ENCODE measurements at places on chromosomes 4 and X.

GRCh38 chrX:47529548-47529947, 31.5 kb upstream of the ARAF start:
- no peak for DNase-seq

DNA sequence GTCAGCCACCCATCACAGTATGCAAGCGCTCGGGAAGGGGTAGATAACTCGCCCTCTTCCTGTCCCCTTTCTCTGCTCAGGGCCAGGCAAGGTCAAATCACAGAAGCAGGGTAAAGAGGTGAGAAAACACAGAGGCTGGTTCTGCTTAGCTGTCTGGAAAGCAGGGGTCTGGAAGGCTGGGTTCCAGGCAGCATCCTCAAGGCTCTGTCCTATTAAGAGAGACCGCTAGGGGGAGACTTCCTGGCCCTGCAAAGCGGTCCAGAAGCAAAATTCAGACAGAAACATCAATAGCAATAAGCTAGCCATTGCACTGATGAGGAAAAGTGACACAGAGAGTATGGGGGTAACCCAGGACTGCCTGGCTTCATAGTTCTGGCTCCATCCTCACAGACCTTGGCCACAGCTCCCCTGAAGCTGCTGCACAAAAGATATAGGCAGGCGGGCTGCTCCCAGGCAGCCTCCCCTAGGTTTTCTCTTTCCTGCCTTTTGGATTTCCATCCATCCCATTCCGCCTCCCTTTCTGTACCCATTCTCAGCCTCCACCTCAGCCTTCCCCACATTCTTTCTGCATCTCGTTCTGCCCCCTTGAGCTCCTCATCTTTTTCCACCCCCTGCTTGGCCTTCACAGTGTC, 308.5 kb downstream of the EVC2 start:
- DNase-seq = peak; percentile 14

DNA sequence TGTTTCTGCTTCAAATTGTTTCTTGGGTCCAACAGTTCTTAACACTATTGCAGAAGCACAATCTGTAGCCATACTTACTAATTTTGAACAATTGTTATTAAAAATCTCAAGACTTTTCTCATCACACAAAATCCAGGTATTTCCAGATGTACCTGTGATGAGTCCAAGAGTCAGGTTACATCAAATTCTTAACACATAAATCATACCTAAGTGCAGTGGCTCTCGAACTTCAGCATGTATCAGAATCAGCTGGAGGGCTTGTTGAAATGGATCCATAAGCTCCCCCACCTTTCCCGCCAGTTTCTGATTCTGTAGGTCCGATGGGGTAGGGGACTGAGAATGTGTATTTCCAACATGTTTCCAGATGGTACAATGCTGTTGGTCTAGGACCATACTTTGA, 10.6 kb downstream of the FAM120C start:
- DNase-seq = no peak

GRCh38 chr4:60216752-60217151, 983.4 kb upstream of the ADGRL3 start:
- DNase-seq = no peak

DNA sequence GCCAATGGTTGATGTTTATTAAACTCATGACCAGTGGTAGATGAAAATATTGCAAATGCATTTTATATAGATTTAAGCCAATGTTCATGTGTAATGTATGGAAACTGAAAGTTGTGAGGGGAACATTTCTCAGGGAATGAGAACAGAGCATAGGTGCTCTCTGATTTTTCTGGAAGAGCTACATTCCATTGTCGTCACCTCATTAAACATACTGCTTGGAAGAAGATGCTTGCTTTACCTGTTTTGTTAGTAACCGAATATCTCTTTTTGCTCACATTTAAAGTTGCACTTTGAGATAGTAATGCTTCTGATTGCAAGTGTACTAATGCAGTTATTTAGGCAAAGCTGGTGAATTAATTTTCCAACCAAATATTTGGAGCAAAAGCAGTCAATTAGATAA, 93.8 kb upstream of the CLCN4 start:
- DNase-seq = no peak

GRCh38 chr4:114193624-114194399, 214.4 kb upstream of the ARSJ start:
- no peak for DNase-seq

GRCh38 chrX:34487364-34487763, 169.7 kb downstream of the TMEM47 start:
- no peak for DNase-seq

DNA sequence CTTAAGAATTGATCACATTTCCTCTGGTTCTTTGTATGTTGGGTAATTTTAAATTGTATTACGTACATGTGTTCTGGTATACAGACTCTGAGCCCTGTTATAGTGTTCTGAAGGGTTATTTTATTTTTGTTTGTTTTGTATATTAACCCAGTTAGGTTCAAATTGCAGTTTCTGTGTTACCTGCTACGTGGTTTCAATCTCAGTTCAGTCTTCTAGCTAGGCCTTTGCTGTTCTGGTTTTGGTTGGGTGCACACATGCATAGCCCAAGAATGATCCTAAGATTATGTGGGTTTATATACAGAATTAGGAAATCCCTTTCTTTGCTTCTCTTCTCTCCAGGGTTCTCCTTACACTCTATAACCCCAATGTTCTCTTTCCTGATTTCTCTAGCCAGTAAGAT, 161.0 kb downstream of the PPP1R2C start:
- no peak for DNase-seq

GRCh38 chr4:178423366-178423765, 981.1 kb upstream of the AGA start:
- no peak for DNase-seq

DNA sequence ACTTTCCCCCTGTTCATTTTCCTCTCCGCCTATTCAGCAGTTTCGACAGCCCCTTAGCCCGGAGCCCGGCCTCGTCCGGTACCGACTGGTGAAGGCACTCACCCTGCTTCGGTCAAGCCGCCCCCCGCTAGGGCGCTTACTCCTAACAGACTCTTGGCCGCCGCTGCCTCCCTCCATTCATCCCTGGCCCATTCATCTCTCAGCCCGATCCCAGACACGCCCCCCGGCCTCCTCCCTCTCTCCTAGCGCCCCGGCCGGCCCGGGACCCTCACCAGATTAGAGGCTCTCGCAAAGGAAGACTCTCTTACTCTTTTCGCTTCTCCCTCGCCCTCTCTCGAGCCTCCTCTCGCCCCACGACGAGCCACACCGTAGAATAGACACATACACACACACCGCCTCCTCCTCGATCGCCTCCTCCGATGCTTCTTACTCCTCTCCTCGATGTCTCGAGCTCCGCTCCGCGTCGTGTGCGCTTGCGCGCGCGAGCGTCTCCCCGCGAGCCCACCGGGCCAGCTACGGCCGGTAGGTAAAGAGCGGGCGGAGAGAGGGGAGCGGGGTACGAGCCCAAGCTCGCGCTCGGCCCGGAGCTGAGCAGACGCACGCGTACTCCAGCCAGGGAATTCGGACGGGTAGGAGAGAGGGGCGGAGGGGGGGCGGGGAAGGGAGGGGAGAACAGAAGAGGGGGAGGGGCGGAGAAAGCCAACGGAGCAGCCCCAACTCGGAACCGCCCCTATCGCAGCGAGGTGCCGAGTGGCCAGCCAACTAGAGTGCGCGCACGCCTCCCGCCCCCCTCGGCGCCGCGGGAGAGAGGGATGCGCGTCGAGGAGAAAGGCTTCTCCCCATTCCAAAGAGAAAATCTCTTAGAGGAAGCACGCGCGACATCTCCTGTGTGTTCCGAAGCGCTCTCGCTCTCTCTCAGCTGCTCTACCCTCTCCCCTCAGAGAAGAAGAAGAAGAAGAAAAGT, at the start of gene WNK3:
Gene WNK3 (minus strand): TSS at position 633 of the 964 bp plus-strand sequence.
- DNase-seq = no peak
